ENCODE measurements at places on chromosomes 11 and 22.

GRCh38 chr11:87263979-87264378, 226.2 kb downstream of the TMEM135 start:
- no peak for DNase-seq

DNA sequence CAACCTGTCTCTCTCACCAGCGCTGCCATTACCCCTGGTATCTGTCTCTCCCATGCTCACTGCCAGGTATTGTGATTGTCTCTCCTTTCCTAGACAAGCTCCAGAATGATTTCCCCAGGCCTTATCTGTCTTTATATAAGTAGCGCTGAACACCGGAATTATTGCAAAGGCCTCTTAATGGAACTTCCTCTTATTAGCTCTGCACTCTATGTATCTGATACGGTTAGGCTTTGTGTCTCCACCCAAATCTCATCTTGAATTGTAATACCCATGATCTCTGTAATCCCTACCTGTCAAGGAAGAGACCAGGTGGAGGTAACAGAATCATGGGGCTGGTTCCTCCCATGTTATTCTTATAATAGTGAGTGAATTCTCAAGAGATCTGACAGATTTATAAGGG, 39.3 kb downstream of the DDI1 start:
- no peak for DNase-seq

- no peak for DNase-seq
Observed at GRCh38 chr11:64553554-64554201, 37.3 kb upstream of the SLC22A12 start.

DNA sequence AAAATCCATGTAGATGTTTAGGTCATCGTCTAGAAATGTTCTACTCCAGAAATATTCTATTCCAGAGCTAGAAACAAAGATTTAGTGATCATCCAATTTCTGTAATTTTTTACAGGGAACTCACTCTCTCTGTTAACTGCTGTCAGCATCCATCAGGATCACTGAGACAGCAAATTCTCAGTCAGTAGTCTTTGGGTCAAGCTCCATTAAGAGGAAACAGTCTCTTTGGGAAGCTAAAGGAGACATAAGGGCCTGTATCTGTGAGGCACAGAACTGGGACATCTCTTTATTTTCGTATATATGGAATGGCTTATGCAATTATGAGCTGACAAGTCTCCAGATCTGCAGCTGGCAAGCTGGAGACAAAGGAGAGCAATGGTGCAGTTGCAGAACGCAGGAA, 48.3 kb downstream of the PIK3C2A start:
- DNase-seq, result no peak

- no peak for DNase-seq
Observed at GRCh38 chr11:30392221-30392784, 69.4 kb downstream of the ARL14EP start.

DNA sequence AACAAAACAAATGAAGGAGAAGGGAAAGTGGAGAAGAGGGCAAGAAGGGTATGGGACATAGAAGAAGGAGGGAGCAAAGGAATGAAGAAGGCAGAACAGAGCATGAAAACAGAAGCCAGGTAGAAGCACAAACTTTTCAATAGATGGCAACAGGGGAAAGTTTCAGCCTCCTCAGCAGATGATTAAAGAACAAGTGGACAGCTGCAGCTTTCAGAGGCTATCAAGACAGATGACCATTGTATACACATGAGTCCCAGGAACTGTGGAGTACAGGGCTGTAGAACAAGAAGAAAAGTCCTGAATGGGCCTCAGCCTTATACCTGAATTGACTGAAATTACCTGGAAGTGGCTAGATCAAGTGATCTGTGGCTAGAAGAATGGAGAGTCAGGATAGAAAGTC, 62.0 kb upstream of the FIBIN start:
- no peak for DNase-seq

DNA sequence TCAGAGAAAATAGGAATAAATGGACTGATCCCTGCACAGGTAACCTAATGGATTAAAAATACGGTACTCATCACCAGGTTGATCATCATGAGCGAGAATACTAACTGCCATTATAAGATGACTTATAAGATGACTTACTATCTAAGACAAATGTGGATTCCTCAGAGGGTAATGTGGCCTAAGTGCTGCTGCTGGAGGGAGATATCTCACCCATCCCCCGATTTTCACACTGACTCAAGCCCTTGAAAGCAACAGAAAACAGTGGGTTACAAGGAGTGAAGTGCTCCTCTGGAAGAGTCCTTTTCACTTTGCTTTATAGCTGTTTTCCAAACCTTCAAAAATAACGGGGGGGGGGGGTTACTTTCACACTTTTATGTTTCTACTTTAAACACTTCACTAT, 920 bp downstream of the TMEM218 start:
- DNase-seq, result no peak

GRCh38 chr11:61912991-61913698, 4.2 kb downstream of the RAB3IL1 start:
- no peak for DNase-seq

DNA sequence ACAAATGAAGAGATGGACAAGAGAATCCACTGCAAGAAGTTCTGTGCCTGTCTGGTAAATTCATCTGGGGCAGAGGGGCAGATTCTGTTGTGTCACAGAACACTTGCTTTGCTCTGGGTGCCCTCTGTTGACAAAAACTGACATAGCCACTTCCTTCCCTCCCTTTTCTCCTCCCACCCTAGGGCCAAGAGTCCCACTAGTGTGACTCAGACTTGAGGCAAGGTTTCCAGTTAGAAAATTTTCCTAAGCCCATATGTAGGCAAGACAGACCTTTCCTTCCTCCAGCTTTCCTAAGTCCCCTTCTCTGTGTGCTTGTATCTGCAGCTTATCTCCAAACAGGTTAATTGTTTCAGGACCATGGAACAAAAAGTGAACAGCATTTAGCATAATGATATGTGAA, 106.8 kb downstream of the RBFOX2 start:
- peak; percentile 22 for DNase-seq

DNA sequence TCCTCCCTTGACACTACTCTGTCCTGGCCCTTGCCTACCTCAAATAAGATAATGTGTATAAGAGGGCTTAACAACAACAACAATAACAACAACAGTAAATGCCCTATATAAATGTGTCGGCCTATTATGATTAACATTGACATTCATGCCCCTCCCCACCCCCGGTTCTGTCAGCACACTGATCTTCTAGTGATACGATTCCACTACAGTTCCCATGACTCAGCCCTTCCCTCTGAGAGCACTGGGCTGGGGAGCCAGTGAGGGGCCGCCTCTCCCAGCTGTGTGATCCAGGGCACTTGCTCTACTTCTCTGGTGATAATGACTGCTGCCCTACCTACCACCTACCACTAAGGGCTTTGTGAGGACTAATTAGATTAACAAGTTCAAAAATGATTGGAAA, 92.2 kb upstream of the PHOX2A start:
- DNase-seq, result no peak

GRCh38 chr11:117976445-117976844, 9.7 kb upstream of the IL10RA start:
- DNase-seq, result no peak

GRCh38 chr11:61969838-61970662, 2.6 kb upstream of the FTH1 start:
- no peak for DNase-seq

GRCh38 chr11:14417617-14418374, 58.8 kb upstream of the RRAS2 start:
- DNase-seq, result no peak

DNA sequence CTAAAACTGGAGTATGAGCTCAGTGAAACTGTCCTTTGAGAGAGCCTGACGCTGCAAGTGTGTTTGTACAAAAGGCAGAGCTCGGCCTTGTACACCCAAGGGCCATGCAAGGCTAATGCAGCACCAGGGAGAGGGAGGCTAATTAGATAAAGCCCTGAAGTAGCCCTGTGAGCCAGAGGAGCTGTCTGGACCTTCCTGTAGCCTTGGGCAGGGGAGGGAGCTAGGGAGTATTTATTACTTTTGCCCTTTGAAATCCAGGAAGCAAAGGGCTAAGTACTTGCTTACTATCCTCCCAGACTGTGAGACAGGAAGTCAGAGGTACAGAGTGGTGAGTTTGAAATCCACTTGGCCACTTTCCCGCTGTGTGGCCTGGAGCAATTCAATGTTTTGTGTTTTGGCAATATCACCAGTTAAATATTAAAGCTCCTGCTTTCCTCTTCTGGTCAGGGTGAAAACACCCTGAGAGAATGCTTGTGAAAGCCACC, 10.2 kb upstream of the LDHA start:
- peak; percentile 59 for DNase-seq

Data from DMS153 (cell line).